Activated naive CD8-positive, alpha-beta T cell treated with anti-CD3 and anti-CD28 coated beads, Interleukin-2, amount 10 ng/mL, durations not matched to agents 7 days and 5 days (primary cell): ENCODE measurements at places on chromosomes 7 and 10.

- DNase-seq, result no peak
Observed at GRCh38 chr10:132624061-132624846, 86.7 kb downstream of the INPP5A start.

DNA sequence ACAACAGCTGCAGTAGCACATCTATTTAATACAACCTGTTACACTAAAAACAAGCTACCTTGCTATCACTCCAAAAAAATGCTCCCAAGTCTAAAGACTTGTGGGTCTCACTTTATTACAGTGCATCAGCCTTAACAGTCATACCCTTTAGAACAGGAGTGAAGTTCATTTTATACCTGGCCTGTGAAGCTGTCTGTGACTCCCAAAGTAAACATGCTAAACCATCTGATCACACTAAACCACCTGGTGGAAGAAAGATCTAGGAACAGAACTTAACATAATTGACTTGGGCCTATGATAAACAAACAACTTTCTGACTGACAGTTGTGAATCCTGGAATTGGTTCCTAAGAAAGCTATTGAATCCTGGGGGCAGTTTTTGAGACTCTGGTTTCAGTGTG is 80.9 kb upstream of the ATP6V0A4 start:
- no peak for DNase-seq

DNA sequence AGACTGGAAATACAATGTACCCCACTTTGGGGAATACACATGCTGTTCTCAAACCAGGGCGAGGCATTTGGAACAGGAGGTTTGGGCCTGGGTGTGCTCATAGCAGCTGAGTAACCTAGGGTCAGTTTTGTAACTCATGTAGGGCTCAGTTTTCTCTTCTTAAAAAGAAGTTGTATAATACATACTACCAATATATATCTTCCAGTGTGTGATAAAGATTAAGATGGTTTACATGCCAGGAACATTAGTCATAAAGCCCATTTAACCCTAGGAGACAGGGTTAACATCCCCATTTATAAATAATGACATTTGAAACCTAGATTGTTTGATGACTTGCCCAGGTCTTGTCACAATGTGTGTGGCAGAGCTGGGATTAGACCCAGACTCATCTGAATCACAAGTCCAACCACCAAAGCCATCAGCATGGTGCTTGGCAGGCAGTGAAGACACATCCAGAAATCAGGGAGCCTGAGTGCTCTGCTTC is 6.0 kb downstream of the AKR1B10 start:
- no peak for DNase-seq

- DNase-seq, result no peak
Observed at GRCh38 chr10:70974920-70975319, 86.6 kb upstream of the PCBD1 start.
